ENCODE measurements at places on chromosomes 7 and 10. TPM values are rescaled to one million over a fixed set of nuclear protein-coding genes. Genes with fewer than 3 reads are reported as not detected.

DNA sequence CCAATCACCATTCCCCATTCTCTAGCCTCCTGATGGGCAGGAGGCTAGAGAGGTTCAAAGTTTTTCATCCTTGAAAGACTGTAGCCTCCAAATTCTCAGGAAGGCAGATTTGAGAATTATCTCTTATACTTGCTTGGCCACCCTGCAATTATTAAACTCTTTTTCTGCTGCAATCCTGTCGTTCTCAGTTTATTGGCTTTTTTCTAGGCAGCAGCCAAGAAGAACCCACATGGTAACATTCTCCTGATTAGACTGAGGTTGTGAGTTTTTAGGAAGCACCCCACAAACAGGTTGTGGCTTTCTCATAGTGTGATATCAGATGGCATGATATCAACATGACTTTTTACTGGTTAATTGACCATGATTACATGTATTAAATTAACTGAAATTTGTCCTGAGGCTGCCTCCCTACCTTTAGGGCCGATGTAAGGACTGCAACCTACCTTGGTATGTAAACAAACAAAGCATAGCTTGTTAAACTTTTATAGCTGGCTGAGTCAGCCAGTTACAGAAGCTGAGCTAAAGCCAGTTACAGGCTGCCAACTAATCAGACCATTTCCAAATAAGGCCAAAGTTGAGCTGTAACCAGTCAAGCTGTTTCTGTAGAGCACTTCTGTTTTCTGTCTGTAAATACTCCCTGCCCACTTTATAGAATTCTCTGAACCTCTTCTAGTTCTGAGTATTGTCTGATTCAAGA, 3.2 kb upstream of the ZNF248 start:
- no peak for DNase-seq

- DNase-seq, result no peak
Measured at GRCh38 chr7:29723599-29723998, 82.7 kb upstream of the WIPF3 start.

DNA sequence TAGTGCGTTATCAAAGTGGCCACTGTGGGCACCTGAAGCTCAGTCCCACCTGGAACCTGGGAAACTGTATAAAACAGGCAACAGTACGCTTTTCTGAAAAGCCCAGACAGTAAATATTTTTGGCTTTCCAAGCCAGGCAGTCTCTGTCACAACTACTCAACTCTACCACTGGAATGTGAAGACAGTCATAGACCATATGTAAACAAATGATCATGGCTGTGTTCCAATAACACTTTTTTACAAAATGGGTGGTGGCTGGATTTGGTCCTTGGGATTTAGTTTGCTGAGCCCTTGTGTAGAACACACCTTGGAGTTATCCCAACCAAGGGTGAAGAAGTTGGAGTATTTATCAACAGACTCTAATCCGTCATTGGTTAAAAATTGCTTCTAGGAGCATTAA, 259.9 kb downstream of the SKIDA1 start:
- DNase-seq, result no peak

Gene SLC18A3
- polyA plus RNA-seq, result not detected

Gene SHH
- 0.06 TPM for polyA plus RNA-seq

Gene GIMAP2
- polyA plus RNA-seq, result 5.4 TPM

Measured in forelimb muscle (tissue), 1 donor.